H54 (cell line): ENCODE measurements at places on chromosomes 2 and 18.

- DNase-seq: no peak
These were observed 36.7 kb upstream of the RMP24 start for GRCh38 chr18:35935805-35936204.

DNA sequence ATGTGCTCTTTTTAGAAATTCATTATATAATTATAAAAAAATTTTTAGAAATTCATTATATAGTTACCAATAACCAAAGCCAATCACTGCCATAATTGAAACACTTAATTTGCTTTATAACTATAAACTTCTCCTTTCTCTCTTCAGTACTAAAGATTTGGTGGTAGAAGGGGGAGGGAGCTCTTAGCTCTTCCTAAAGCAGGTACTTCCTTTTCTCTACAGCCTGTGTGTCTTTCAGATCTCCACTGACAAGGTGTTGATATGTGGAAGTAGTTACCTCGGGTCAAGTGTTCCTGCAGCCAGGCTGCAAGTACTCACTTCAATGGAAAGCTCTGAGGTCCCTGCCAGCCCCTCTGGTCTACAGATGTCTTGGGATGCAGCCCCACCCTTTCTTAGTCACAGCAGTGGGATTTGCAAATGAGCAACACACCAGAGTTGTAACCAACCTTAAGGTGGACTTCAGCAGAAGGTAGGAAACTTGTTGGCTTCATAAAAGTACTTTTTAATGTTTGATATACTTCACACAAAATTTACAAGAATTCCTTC, 690.0 kb downstream of the ARHGAP15 start:
- DNase-seq: no peak

GRCh38 chr2:97910403-97911205, 85.1 kb downstream of the TMEM131 start:
- no peak for DNase-seq

GRCh38 chr18:22300665-22301636, 116.8 kb downstream of the CTAGE1 start:
- no peak for DNase-seq

GRCh38 chr18:58838165-58838860, 26.4 kb upstream of the ZNF532 start:
- no peak for DNase-seq

GRCh38 chr18:42082415-42083234, 127.6 kb downstream of the PIK3C3 start:
- DNase-seq: no peak

- DNase-seq: no peak
These were observed 158.4 kb downstream of the MAP2 start for GRCh38 chr2:209582281-209582680.

DNA sequence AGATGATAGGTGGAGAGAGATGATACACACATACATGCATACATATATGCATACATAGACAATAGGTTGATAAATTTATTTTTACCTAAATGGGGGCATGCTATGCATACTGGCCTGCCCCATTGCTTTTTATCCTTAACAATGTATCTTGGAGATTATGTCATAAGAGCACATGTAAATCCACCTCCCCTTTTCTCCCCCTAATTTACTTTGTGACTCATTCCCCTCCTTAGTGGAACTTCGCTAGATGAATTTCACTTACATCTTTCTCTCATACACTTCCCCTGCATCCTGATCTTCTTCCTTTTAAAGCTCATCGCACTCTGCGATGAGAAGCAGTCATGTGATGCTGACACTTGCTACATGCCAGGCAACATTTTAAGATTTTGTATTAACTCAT, 223.6 kb downstream of the C1D start:
- no peak for DNase-seq

DNA sequence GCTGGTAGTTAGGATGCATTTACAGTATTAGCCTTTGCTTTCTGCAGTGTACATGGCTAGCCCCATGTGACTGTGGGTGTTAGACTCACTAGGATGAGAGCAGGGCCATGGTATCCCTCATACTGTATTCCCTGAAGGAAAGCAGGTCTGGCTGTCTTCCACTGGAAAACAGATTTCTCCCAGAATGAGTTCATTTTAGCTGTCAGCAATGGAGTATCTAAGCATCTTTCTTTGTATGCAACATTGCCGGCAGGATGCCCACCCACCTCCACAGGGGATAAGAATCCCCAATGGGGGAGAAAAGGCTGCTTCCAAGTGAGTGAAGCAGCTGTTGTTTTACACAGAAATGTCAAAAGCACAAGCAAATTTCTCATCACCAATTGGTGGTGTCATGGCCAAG, 142.7 kb upstream of the KLHL14 start:
- no peak for DNase-seq

DNA sequence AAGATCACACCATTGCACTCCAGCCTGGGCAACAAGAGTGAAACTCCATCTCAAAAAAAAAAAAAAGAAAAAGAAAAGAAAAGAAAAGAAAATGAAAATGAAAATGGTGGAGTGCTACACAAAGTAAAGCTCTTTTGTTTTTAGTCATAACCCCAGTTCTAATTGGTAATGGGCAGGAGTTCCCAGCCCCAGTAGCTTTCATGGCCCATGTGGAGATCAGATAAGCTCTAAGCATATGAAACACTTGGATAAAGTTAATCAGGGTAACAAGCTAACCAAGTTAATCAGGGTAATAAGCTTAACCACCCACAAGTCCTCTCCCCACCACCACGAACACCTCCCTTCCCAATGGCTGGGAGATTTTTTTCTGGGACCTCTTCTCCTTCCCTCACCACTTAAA, 240.8 kb downstream of the BCL11A start:
- DNase-seq: no peak
